ENCODE measurements at places on chromosomes 5 and 9.

DNA sequence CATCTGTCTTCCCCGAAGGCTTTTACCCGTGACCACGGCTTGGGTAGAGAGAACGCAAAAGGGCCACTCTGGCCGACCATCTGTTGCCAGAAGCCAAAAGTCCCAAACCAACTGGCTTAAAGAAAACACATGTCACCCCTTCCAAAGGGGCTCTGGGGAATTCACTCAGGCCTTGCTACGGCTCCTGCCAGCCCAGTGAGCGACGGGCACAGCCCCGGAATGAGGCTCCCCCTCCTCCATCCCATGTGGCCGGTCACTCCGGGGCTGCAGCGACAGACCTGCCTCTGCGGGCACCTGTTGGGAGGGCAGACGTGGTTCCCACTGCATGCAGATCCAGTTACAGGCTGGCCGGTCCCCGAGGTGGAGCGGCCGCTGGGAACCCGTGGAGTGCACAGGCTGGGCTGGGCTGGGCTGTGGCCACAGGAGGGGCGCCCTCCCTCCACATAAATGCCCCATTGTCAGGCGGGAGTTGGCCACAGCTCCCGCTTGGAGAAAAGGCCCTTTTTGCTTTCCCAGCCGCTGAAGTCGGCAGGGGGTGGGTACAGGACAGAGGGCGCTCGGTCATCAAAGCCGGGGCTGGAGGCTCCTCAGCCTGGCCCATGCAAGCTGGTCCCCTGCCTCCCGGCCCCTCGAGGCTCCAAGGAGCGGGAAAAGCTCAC, 19.9 kb downstream of the NOTCH1 start:
- DNase-seq = peak; percentile 16

DNA sequence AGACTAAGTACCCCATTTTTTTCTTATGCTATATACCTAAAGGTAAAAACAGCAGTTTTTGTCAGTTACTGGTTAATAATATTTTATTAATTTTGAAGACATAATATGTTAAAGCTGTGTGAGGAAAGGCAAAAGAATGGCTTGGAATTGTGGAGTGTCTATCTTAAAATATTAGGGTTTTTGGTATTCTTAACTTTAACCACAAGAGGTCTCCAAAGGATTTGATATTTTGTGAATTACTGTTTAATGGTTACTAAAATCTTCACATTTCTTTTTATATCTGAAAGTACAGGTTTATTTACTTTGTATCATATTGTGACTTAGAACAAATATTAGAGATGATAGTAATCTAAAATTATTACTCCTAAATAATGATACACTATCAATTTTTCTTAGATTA, 32.0 kb upstream of the DHFR start:
- no peak for DNase-seq

DNA sequence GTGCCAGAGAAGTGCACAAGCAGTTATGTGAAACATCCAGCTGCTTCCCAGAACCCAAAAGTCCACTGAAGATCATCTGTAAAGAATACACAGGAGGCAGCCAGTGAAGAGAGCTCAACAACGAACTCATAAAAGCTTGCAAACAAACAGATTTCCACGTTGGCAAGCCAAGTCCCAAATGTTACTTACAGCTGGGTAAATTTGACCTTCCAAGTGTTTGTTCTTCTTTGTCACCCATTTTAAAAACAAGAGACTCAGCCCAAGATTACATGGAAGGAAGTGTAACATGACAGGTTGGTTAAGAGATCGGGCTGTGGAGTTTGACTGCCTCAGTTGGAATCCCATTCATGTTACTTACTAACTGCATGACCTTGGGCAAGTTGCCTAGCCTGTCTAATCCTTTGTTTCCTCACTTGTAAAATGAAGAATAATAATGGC, 174.9 kb upstream of the PAPPA start:
- no peak for DNase-seq

DNA sequence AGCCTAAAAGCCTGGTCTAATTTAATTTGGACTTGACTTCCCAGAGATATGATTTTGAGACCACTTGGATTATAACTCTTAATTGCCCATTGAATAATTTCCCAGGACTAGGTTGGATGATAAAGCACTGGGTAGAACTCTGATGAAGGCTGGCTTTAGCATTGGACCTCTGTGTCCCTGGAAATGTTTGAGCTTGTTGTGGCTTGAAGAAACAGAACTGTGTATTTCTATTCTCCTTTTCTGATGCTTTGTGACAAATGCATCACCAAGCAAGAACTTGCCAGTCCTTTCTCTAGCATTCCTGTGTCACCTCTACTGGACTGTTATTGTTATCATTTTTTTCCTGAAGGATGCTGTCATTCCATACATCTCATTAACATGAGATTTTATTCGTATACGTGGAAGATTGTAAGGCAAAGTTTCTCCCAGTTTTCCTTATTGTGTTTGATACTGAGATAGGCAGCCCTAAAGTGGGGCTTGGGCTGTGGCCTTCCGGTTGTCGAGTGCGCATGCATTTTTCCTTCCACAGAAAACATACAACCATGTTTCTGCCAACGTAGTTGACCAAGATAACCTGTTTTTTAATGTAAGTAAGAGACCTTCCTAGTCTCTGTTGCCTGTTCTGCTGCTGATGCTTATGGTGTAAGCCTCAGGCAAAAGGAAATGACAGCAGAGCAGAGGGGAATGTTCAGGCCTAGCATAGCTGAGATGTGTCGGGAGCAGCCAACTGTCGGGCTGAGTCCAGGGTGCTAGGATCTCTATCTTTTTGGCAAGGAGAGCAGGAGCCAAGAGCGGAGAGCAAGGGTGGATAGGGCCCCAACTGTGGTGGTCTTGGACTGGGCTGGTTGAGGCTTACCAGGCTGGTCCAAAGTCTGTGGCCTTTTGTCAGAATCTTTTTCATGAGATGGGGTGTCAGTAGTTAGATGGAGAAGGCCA, 2.3 kb downstream of the NTRK2 start:
- no peak for DNase-seq

- no peak for DNase-seq
These were observed 256.2 kb upstream of the IRX4 start for GRCh38 chr5:2138896-2139295.

GRCh38 chr9:22389271-22389670, 57.4 kb upstream of the DMRTA1 start:
- no peak for DNase-seq

- no peak for DNase-seq
These were observed 8.9 kb upstream of the ZNF483 start for GRCh38 chr9:111516061-111516465.

DNA sequence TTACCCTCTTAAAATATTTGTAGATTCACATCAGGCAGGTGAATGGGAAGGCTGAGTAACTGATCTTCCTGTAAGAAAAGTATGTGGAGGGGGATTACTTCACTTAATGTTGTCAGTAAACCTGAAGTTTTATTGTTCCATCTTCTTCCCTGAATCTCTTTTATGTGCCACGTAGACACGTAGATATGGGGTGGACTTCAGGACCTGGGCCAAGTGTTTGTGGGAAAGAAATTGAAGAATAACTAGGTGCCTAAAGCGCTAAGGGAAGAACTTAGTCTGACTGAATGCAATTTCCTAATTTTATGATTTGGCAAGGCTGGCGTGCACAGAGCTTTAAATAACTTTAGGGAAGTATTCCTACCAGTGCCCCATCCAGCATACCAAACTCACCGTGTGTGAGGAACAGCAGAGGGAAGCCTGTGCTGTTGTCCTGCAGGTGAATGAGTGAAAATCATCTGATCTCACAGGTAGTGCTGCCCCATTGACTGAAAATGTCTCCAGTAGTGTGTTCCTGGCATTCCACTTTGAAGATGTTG, 323.4 kb downstream of the KDM4C start:
- DNase-seq = no peak

GRCh38 chr5:18967637-18968036, 1020.4 kb downstream of the CDH18 start:
- DNase-seq = no peak

GRCh38 chr9:95669253-95669652, 152.5 kb upstream of the PTCH1 start:
- no peak for DNase-seq

GRCh38 chr5:78964889-78965288, 20.2 kb downstream of the ARSB start:
- peak; percentile 45 for DNase-seq

DNA sequence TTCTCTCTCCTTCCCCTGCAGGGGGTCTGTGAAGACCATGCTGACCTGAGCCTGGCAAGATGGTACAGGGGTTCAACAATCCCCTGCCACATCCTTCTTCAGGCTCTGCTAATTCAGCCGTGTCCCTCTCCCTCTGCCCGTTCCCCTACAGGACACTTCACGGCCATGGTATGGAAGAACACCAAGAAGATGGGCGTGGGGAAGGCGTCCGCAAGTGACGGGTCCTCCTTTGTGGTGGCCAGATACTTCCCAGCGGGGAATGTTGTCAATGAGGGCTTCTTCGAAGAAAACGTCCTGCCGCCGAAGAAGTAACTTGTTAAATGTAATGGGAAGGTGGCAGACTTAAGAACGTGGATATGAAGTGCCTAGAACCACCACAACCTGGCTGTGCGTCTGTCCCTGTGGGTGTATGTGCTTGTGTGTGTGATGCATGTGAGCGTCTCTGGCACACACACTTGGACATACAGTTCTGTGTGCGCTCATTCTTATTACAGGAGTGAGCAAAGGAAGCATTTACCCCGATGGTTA, 6.9 kb upstream of the CCIN start:
- DNase-seq = no peak
